ENCODE measurements at places on chromosomes 5 and 9.
A peak's percentile ranks its signal among the peaks of the same experiment; 100 is the strongest.

DNA sequence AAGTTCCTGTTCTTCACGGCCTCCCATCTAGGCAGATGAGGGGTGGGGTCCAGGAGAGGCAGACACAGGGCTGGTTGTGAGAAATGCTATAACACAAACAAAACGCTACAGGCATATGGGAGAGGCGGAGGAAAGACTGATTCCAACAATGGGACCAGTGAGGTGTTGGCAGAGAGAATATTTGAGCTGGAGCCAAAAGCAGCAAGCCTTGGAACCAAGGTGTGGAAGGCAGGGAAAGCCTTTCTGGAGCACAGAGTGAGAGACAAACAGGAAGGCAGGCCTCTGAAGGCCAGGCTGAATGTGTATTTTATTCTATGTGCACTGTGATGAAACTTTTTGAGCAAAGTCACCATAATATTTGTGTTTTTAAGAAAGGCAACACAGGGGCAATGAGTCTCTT lies 2.9 kb downstream of the ATPSCKMT start:
- no peak for DNase-seq

DNA sequence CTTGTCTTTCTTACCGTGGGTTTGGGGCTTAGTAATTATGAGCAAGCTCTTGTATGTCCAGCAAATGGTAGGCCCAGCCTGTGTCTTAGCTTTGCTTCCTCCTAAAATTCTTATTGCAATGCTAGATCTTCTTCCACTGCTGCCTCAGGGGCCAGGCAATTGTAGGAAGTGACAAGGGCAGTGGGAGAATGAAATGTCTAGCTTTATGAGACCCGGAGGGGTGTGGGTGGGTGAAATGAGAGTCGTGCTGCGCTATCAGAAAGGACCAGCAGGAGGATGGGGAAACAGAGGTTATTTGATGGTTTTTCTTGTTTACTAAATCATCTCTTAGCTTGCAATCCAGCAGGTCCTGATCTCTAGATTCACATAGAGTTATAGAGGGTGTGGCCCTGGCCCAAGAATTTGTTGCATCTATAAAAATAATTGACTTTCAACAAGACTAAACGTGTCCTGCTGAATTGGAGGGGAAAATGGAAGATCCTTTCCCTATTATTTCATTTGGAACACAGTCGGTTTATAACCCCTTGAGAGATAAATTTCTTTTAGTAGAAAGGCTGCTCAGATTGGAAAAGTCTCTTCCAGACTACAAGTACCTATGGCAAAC lies 43.7 kb downstream of the ZNF366 start:
- no peak for DNase-seq

GRCh38 chr5:33224285-33224961 lies 216.3 kb upstream of the TARS1 start:
- no peak for DNase-seq

- DNase-seq: no peak
These were observed 9.3 kb downstream of the PDLIM4 start for GRCh38 chr5:132266836-132267160.

DNA sequence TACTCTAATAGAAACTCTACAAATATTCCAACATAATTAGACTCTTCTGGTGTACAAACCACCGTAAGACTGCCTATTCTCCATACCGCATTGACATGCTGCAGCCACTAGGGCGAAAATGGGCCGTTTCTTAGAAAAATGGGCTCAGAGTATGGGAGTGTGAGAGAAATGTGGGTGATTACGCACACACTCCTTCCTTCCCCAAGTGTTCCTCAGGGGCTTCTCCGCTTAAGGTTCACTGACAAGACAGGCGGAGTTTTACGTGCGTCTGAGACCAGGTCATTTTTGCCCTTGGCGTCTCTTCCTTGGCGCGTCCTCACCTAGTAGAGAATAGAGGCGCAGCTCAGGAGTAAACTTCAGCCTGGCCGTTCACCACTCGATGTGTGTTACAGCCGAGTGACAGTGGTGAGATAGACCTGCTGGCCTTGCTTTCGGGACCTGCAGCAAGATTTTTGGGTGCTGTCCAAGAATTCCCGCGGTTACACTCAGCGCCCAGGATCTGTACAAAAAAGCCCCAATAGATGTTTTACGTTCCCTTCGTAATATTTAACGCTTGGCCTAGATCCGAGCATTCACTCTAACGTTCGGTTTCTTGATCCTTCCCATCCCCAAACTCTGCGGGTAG lies 1.8 kb upstream of the NTRK2 start:
- DNase-seq: peak; percentile 37

- DNase-seq: no peak
These were observed 85.2 kb downstream of the TMEM252 start for GRCh38 chr9:68455451-68455850.

GRCh38 chr9:112872019-112872418 lies 18.7 kb downstream of the SLC46A2 start:
- DNase-seq: no peak

GRCh38 chr9:118596374-118597015 lies 772.7 kb downstream of the BRINP1 start:
- no peak for DNase-seq

- peak; percentile 44 for DNase-seq
These were observed 72.7 kb downstream of the ZFAND5 start for GRCh38 chr9:72292256-72292682.

- peak; percentile 38 for DNase-seq
These were observed 68.5 kb downstream of the SLC28A3 start for GRCh38 chr9:84271921-84272556.

GRCh38 chr5:84290161-84290560 lies 94.5 kb downstream of the EDIL3 start:
- peak; percentile 45 for DNase-seq

DNA sequence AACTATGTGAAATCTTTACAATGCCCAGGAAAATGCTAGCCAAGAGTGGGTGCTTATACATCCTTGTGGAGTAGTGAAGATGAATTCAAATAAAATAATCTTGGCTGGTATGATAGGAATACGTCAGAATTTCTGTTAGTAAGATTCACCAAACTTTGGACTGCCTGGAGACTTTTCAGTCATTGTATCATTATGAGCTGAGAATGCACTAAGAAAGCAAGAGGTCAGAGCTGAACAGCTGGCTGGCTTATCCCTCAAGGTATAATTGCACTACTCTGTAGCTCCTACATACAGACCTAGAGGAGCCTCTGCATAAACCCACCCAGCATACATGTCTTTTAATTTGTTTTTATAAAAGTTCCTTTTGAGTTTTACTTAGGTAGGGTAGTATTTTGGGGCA lies 568.5 kb upstream of the RIOK2 start:
- DNase-seq: no peak

DNA sequence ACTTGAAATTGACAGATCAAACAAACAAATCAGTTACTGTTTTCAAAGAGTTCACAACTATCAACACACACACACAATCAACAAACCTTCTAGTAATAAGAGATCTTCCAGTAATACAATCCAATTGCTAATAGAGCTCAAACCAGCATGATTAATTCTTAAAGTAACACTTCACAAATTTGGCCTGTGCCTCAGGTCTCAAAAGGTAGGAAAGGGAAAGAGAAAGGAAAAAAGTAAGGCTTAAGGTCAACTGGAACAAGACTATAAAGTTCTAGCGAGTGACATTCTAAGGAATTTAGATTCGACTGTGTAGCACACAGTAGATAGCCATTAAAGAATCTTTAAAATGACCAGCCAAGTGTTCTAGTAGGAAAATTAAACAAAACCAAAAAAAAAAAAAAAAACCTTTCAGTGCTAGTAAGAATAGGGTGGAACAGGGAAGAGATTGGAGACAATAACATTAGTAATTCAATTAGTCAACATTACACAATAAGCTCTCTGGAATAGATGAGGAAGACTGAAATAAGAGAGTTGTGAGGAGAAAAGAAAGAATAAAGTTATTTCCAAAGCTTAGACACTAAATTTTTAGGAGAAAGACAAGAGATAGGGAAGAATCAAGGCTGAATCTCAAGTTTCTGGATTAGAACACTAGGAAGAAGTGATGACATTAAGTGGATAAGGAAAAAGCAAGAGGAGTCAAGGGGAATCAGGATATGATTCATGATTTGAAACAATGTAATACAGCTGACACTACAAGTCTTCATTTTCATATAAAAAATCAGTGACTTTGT lies 86.1 kb downstream of the FBXL17 start:
- DNase-seq: no peak

DNA sequence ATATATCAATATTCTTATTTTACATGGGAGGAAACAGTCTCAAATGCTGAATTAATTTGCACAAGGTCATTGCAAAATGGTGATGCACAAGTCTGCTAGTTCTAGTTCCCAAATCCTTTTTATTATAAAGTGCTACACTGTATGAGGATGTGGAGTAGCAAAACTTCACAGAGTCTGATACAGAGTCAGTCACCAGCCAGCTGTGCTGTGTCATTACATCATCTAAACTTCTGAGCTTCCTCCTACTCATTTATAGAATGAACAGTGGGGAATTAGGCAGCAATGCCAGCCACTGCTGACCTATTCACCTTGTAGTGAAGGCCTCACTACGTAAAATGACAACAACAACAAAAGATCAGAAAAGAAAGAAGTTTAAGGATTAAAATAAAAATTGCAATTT lies 357.8 kb downstream of the TMEM167A start:
- DNase-seq: no peak

DNA sequence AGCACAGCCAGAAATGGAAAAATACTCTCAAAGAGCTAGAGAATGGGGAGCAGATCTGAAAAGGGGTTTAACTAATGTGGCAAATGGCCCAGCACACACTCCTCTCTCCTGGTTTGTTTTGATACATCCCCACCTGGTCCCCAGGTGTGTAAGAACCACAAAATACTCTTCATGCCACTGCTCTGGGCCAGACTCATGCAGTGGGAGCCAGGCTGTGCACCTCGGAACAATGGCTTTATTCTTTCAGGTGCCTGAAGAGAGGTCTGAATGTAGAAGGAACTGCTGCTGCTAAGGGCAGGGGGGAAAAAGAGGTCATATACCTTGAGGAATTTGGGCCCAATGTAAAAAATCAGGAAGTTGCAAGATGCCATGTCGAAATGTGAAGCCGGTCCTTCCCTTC lies 123.9 kb upstream of the ADAMTSL1 start:
- DNase-seq: no peak

DNA sequence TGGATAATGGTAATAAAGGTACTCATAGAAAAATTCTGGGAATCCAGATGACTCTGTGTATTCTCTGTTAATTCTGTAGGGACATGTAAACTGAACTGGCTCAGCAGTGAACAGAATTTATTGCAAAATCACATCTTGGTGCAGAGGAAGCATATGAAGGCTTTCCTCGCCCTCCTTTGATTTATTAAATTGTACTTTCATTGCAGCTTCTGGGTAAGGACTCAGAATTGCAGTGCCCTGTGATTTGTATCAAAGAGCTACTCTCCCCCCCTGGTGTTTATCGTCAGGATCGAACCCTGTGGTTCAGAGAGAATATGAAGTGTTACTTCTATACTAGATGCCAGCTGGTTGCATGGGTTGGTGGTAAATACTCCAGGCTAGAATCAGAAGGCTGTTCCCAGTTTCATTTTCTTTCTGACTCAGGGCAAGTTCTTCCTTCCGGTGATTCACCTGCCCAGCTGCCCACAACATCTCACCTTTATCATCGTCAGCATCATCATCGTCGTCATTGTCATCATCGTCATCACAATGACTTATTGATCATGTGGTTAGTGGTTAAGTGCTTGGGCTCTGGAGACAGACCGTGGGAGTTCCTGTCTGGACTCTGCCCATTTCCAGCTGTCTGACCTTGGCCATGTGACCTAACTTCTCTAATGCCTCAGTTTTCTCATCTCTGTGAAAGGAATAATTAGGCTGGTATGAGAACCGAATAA lies 238.8 kb downstream of the ARHGAP26 start:
- peak; percentile 28 for DNase-seq

DNA sequence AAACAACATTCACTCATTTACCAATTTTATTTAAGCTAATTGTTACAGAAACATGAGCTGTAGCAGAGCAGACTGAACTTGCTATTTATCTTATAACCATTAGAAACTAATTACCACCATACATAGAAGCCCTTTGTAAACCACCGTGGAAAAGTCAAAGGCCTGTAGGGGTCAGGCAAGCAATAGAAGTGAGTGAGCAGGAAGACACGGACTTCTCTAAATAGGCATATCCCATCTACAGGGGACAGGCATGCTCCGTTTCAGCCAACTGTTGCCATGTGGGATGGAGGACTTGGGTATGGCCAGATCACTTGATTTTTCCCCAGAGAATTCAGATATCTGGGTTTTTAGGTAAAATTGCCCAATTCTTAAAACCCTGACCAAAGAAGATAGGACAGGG lies 44.8 kb downstream of the PRRC1 start:
- DNase-seq: peak; percentile 31

DNA sequence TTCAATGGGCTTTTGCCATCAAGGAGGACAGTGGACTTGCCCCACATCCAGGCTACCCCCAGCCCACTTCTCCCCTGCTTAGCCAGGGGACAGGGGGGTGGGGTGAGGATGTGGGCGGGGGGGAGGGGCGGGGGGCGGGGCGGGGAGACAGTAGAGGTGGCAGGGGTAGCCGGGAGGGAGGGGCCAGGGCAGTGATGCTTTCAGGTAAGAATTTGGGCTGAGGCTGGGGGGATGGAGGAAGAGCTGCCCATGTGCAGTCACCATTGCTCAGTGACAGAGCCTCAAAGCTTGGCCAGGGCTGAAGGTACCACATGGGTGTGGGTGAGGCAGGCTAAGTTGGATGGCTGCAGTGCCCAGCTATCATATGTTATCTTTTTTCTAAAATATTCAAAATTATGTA lies 40.7 kb upstream of the HNRNPA0 start:
- no peak for DNase-seq

DNA sequence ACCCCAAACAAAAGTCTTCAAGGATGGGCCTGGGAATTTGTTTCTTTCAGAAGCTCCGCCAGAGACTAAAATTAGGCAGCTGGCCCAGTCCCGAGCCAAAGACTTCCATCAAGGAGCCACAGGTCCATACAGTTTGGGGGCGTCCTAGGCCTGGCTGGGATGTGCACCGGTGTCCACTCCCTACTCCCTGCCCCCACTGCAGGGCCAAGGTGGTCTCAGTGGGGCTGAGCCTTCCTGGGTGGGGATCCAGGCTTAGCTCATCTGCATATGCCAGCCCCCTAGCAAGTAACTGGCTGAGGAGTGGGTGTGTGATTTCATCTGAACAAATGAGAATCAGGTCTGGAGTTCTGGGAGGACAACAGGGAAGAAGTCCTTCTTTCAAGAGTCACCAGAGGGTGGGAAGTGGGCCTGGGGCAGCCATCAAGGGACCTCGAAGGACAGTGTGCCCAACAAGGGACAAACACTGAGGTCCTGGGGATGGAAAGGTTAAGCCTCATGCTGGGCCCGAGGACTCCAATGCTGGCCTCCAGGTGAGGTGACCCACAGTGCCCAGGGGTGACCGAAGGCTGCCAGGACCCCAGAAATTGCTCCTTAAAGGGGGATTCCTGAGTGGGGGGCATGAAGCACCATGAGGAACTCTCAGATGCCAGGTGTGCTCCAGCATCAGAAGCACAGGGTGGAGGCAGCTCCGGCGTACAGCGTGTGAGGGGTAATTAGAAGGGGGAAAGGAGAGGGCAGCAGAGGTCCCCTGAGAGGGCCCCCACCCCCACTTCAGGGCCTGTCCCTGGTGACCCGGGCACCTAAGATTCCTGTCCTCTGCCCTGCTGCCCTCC lies 91.3 kb downstream of the ZNF354C start:
- DNase-seq: no peak

- DNase-seq: no peak
These were observed 13.8 kb downstream of the RGMB start for GRCh38 chr5:98787131-98787719.

GRCh38 chr9:88696501-88696900 lies 161.5 kb downstream of the NXNL2 start:
- no peak for DNase-seq

- no peak for DNase-seq
These were observed 135.8 kb upstream of the FOXD4L5 start for GRCh38 chr9:65420771-65421170.

GRCh38 chr9:4359016-4359415 lies 59.1 kb upstream of the GLIS3 start:
- DNase-seq: no peak

GRCh38 chr9:36991516-36992134 lies 42.4 kb downstream of the PAX5 start:
- DNase-seq: no peak

Data from Ammon's horn (tissue), 1 donor.